ENCODE measurements at places on chromosomes 6 and 20.
A peak's percentile ranks its signal among the peaks of the same experiment; 100 is the strongest.

DNA sequence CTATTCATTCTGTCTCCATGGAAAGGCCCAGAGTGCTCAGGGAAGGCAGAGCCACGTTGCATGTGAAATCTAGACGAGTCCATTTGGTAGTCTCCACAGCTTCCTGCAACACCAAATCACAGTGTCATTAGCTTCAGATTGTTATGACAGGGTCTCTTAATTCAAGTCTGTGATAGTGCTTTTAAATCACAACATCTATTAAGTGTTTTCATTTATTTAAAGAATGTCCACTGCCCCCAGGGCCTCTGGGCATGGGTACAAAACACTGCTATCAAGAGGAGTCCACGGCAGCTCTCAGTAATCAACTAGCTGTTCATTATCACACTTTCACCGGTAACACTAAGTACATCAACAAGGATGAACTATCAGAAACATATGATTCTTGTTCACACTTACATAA, 455.9 kb upstream of the JARID2 start:
- no peak for DNase-seq

- DNase-seq, result no peak
These were observed 104.8 kb downstream of the SOBP start for GRCh38 chr6:107594736-107595135.

DNA sequence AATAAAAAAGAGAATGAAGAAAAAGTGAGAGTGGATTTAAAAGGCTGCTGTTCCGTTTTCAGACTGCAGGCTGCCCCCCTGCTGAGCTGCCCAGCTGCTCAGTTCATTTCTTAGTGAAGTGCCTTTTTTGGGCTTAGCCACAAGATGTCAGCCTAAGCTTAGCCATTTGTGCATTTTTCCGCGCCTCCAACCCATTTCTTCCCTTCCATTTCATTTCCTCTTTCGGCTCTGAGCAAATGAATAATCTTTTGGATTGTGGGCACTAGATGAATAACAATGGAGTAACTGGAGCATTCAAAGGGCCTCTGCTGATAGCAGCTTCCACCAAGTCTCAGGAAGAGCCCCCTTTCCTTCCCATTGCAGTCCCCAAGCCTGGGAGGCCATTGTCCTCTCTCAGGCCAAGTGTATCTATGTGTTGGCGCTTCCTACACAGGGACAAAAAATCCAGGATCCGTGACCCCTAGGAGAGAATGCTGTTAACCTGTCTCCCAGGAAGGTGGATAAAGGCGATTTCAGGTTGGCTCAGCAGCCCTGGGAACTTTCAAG, 83.5 kb upstream of the SPTLC3 start:
- peak; percentile 3 for DNase-seq

GRCh38 chr20:62441987-62442539, 14.7 kb upstream of the RBBP8NL start:
- DNase-seq, result no peak

DNA sequence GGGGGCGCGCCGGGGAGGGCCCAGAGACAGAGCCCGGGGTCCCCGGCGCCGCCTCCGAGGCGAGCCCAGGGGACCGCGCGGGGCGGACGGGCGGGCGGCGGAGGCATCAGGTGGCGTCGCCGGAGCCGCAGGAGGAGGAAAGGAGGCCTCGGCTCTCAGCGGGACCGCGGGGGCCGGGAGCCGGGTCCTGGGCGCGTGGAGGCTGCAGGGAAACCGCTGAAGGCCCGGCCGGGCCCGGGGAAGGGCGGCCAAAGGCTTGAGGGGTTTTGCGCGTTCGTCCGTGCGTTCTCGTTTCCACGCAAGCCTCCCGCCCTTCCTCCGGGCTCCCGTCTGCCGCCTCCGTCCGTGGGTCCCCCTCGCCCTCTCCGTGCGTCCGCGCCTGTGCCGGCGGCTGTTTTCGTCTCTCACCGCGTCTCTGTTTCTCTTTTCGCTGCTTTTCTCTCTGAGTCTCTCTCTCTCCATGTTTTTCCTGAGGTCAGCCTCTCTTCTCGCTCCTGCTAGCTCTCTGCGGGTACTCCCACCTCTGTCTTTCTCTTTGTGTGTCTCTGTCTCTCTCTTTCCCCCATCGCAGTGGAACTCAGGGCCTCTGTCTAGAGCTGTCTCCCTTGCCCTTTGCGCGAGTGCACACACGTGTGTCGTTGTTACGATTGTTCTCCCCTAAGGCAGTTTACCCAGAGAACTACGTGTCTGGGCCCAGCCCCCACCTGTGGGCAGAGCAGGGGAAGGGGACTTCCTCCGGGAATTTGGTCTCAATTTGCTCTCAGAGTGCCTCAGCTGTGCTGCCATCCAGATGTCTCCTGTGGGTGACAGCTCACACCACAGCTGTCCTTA, 2.1 kb downstream of the IRF4 start:
- no peak for DNase-seq

DNA sequence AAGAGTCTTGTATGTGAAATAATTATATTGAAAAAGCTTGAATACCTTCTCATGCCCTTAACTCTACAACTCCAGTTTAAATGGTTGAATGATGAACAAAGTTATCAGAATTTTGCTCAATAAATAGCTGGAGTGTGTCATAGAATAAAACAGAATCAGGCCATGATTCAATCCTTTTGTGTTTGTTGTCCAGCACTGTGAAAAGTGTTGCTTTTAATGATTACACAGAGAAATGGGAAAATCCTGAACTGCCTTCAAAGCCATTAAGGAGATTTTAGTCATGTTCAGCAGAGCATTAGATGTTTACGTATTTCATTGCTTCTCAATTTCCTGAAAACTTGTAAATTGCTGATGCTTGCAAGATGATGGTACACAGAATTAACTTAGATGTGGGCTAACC, 262.9 kb upstream of the BTBD3 start:
- DNase-seq, result no peak

GRCh38 chr20:16241911-16242310, 331.3 kb downstream of the KIF16B start:
- DNase-seq, result no peak

- DNase-seq, result no peak
These were observed 904 bp downstream of the MDFI start for GRCh38 chr6:41638935-41639808.

GRCh38 chr20:63264519-63264918, 8.1 kb upstream of the ARFGAP1 start:
- no peak for DNase-seq

DNA sequence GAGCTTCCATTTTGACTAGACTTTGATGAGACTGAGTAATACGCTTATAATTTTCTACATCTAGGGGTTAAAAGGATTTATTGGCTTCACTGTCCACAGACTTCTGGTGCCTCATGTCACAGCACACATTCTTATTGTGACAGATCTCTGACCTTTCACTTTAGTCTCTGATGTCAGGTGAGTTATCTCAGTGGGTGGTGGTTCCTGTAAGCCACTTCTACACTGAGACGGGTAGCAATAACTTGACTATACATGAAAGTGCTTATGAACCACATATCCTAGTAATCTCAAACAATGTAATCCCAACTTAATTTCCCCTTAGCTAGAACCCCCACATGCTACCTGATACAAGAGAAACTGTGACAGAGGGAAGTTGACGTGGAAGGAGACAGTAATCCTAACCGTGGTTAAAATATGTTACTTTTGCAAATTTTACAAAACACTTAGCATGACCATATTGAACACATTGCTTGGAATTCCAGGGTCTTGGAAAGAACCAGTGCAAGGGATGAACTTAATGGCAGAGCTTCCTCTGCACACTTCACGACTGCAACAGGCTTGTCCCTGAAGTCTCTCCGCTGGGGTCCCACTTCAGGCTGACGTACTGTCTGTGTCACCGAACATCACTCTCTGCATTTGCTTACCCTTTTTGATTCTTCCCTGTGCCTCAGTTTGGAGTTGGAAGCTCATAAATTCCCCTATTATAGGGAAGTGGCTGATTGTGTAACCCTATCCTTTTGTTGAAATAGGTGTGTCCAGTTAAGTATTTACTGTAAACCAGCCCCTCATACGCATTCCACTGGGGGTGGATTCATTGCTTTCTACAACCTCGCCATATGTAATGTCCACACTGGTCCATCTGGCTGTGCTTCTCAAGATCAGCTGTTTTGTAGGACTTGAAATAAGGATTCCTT, 6.4 kb upstream of the TRIM40 start:
- DNase-seq, result no peak

GRCh38 chr6:140041571-140042332, 667.3 kb upstream of the CITED2 start:
- no peak for DNase-seq

DNA sequence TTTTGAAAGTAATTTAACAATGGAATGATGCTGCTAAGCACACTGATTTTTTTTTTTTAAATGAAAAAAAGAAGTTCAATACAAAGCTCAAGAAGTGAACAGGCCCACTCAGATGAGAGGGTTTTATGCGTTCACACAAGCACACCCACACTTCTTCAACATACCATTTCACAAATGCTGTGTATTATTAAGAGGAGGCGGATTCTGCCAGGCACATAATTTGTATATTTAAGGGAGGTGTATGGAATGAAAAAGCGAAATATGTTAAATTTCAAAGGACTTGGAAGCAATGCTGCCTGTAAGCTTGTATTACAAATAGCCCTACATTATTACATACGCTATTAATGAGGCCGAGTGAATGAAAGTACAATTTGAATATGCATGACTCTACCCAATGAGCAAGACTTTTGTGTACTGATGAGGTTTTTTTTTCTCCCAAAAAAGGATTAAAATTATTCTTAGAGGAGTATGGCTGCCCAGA, 123.9 kb downstream of the INSM1 start:
- DNase-seq, result no peak

DNA sequence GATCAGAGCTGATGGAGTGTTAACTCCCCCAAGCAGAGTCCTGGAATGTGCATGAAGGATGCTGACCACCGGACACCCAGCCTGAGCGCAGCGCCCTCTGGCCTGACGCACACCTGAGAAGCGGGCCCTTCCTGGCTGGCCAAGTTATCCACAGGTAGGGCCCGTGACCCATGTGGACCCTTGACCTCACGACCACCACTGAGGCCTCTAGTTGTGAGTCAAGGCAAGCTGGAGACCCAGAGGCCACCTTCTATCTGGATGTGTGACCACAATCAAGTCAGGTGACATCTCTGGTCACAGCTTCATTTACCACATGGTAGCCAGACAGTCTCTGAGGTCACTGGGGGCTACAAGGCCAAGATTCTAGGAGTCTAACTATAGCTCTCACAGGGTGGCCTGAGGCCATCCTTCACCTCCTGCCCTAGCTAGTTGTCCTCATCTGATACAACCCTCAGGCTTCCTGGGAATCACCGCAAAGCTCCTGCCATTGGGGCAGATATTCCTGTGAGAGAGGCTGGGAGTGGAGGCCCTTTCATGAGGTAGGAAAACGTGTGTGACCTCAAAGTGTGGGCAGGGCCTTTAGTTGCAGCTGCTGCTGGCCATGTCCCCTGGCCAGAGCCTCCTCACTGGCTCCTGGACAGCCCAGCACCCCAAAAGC, 53.1 kb downstream of the DSTN start:
- no peak for DNase-seq

- no peak for DNase-seq
These were observed 18.8 kb downstream of the ARHGAP18 start for GRCh38 chr6:129691043-129691640.

GRCh38 chr20:59827138-59828056, 106.0 kb downstream of the SYCP2 start:
- DNase-seq, result no peak

DNA sequence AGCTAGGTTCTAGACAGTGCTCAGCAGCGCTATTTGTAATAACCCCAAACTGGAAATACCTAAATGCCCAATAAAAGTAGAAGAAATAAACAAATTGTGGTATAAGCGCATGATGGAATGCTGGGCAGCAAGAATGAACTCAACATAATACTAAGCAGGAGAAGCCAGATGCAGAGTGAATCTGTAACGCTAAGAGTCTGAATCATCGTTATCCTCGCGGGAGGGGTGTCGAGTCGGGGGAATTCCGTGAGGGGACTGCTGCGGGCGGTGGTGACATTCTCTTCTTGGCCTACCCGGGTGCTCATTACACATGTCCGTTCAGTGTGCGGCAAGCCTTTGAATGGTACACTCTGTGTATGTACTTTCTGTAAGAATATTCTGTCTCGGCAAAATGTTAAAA, 83.7 kb downstream of the SULF2 start:
- no peak for DNase-seq

DNA sequence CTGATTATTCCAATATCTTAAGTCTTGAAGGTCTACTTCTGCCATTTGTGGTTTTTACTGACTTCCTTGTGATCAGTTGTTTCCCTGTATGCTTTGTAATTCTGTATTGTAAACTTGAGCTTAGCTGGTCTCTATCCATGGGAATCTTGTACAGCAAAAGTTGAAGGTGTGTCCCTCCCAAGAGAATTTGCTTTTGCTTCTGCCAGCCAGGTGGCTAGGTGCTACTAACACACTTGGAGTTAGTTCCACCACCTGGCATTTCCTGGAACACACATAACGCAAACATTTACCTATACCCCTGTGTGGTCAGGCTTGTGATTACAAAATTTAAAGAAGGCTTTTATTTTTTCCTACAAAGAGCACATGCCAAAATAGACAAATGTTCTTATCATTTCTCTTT, 141.2 kb downstream of the GRM4 start:
- no peak for DNase-seq

DNA sequence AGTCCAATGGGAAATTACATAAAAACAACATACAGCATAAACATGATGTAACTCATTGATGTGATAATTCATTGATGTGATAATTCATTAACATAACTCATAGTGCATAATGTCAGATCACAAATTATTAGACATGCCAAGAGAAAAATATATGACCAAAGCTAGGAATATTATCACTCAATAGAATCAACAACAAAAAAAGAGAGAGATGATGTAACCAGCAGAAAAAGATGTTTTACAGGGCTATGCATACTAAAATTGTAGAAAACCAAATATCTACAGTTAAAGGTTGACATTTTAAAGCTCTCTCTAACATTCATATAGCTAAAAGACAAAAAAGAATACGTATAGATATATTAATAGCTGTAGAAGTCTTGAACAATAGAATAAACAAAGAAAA, 1067.2 kb upstream of the ADGRB3 start:
- no peak for DNase-seq

DNA sequence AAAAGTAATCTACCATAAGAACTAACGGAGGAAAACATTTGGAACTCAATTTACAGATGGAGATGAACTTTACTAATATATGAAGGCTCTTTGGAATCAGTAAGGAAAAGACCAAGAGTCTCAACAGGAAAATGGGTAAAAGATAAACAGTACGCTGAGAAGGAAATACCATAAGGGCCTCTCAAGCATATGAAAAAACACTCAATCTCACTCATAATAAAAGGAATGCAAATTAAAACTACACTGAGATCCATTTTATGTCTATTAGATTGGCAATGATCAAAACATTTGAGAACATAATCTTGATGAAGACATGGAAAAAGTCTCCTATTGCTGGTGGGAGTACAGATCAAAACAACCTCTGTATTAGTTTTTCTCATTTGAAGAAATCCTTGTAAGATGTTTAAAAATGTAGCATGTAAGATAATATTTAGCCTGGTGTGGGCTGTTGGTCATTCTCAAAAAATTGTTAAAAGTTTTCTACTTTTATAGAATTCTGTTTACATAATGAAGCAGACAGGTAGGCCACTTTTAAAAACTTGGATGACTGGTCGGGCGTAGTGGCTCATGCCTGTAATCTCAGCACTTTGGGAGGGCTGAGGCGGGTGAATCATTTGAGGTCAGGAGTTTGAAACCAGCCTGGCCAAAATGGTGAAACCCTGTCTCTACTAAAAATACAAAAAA, 14.5 kb downstream of the REV3L start:
- no peak for DNase-seq
